ENCODE measurements at places on chromosomes 2 and 18.

DNA sequence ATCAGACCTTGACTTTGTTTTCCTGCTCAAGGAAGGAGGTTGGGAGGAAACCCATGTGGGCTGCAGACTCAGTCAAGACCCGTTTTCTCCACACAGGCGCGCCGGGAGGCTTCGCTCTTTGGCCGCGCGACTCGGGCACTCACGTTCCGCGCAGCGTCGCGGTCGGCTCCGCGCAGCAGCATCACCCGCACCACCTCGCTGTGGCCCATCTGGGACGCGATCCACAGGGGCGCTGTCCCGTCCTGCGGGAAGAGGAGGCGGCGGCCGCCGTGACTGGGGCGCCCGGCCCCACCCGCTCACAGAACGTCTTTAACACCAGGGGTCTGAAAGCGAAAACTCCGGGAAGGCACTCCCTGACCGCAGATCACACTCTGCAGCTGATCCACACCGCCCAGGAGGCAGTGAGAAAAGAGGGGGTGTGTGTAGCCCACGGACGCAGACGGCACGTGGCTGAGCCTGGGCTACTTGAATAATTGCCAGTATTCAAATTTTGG lies 33.1 kb upstream of the NPC1 start:
- peak; percentile 23 for DNase-seq

DNA sequence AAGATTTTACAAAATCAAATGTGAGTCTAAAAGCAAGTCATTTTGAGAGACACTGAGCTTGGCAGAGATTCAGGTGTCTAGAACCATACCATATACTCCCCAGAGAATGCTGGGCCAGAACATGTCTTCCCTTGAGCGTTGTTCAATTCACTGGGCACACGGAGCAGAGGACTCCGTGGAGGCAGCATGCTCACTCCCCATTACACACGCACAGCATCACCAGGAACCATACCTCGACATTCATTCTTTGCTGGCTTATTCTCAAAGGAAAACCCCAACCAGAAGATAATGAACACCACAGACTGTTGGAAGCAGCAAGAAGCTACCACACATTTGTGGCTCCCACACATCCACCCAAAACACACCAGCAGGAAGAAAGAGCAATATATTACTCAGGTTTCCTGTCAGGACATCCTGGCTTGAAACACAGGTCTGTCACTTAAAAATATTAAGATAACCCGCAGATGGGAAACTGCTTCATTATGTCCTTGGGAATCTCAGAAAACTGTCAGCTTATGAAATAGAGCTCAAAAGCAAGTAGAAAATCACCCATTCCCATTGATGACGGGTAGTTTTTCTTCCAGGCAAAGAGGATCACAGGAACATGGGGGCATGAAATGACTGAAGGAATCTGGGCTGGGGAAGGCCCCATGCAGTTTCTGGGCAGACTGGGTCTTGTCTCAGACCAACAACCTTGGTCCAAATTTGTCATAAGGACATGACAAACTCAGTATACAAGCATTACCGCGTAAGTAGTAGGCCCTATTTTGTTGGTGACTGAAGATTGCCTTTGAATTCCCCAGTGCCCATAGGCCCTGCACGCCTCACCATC lies 46.4 kb downstream of the PCBP1 start:
- DNase-seq, result peak; percentile 42

DNA sequence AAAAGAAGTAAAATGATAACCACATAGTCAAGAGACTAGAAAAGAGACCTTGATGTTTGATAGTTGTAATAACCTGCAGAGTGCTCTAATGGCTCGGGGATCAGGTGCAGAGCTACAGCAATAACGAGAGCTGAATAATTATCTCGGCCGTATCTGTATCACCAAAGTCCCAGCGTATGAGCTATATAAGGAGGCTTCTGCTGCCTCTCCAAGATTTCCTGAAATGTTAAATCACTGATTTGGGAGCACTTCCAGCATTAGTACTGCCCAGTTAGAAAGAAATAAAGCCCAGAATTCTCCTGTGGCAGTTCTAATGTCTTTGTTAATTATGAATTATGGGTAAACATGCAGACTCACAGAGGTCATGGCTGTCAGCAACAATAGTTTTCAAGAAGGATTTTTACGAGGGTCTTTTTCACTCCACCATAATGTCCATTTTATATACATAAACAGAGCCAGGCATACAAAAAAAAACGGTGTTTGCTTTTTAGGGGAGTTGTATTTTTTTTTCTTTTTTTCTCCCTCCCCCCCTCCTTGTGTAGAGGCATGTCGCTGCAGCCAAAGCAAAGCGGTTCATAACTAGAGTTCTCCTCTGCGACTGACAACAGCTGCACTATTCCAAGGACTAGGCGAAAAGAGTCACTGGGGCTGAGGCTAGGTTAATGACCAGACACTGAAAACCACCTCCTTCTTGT lies 168.3 kb upstream of the VRK2 start:
- no peak for DNase-seq

- DNase-seq, result no peak
Observed at GRCh38 chr2:95271381-95271971, 2.8 kb upstream of the PROM2 start.

- DNase-seq, result no peak
Observed at GRCh38 chr2:37573451-37574388, 97.7 kb downstream of the CDC42EP3 start.

DNA sequence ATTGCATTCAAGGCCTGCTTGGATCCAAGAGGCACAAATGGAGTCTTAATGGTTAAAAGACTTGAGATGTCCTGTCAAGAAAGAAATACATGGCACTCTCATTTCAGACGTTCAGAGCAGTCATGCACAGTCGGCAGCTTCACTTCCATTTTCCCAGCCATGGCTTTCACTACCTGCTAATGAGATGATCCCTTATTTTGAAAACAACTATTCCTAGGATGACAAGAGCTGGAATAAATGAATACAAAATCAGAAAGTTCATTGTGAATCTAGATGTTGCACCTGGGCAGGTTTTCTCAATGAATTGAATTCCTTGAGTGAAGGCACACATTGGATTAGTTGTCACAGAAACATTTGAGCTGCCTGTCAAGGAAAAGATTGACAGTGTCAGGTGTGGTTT lies 25.7 kb downstream of the ABCG5 start:
- DNase-seq, result no peak

DNA sequence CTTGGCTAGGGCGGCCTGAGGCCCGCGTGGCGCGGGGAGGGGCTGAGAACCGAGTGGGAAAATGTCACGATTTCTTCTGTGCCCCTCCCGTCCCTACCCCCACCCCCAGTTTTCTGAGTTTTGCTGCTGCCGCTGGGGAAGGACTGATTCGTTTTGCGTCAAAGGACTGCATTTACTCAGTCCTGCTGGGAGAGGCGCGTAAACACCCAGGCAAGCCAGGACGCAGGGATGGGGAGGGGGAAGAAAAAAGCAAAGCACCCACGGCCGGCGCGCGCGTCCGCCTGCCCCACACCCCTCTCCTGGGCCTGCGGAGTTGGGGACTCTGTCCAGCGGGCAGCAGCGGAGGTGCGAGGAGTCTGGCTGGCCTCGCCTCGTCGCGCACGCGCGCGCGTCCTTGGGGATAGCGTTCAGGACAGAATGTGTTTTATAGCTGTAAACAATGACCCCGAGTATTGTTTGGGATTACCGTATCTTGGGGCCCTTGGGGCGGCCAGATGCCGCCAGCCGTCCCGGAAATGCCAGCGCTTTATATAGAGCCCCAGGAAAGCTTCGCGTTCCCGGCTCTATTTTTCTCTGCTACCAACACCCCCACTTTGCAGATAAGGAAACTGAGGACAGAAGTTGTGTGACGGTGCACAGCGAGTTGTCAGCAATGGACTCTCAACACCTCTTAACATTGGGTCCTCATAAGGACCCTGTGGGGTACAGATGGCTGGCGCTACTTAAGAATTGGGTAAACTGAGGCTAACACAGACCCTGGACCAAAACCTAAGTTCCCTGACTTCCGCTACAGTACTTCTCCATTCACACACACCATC lies 1.7 kb upstream of the FOSL2 start:
- no peak for DNase-seq

GRCh38 chr2:102250278-102250821 lies 61.0 kb upstream of the IL1RL1 start:
- no peak for DNase-seq

DNA sequence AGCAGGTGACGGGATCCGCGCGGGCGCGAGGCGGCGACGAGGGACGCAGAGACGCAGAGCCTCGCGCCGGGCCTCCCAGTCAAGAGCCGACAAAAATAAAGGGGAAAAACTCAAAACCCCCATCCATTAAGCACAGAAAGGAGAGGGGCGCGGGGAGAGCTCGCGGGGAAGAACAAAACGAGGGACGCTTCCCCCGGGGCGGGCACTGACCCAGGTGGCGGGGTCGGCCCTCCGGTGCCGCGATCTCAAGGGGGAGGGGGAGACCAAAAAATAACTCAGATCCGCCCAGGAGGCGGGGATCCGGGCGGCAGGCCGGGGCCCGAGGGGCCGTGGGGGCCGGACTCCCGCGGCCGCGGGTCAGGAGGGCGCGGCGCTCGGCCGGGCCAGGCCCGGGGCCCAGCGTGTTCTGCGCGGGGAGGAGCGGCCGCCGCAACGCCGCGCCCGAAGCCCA lies 597 bp downstream of the RNF103 start:
- peak; percentile 61 for DNase-seq

DNA sequence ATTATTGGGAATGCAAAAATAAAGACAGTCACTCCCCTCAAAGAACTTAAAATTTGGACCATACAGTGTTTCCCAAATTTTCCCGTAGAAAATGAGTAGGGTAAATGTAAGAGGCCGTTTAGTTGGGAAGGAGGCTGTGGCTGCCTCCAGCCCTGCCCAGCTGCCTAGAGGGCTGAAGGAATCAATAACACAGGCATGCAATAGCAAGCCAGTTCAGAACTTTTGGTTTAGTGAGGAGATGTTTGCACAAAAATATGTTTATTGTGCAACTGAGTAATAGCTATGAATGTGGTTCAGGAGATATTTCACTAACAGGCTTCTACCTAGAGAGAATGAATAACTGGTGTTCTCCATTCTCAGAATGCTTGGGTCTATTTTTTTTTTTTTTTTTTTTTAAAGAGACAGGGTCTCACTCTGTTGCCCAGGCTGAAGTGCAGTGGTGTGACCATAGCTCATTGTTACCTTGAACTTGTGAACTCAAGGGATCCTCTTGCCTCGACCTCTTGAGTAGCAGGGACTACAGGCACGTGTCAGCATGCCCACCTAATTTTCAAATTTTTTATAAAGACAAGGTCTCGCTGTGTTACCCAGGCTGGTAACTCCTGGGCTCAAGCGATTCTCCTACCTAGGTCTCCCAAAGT lies 23.6 kb downstream of the UGP2 start:
- no peak for DNase-seq

DNA sequence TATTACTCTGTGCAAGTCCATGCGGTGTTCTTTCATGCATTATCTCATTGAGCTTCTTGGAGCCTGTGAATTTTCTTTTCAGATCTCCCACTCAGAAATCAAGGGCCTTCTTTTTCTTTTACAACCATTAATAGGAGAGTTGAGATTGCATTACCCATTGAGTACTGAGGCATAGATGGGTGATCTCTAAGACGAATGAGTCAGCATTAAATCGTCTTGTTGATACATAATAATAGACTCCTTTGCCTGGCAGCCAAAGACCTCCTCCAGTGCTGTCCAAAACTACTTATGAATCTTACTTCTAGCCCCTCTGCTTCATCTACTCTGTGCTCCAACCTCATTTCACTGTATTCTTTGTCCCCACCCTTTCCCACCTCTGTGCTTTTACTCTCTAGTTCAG lies 180.5 kb downstream of the AGPS start:
- peak; percentile 20 for DNase-seq

GRCh38 chr18:49051311-49051967 lies 100.7 kb upstream of the SMAD7 start:
- DNase-seq, result no peak

GRCh38 chr2:113390124-113390849 lies 47.2 kb upstream of the ZNG1B start:
- peak; percentile 89 for DNase-seq

DNA sequence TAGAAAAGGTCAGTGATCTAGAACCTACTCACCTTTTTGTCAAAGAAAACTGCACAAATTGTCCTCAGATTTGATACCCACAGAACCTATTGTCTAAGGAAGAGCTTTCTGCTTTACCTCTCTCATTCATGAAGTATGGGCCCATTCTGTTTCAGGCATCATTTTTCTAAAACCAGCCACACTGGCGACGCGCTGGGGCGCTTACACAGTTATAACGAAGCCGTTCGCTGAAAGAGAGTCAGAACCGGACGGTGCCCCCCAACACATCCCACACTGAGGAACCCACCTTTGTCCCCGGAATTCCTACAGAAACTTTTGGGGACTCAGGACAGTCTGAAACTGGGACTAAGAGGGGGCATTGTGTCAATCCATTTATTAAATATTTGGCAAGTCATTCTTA lies 206.3 kb upstream of the HAAO start:
- DNase-seq, result no peak

DNA sequence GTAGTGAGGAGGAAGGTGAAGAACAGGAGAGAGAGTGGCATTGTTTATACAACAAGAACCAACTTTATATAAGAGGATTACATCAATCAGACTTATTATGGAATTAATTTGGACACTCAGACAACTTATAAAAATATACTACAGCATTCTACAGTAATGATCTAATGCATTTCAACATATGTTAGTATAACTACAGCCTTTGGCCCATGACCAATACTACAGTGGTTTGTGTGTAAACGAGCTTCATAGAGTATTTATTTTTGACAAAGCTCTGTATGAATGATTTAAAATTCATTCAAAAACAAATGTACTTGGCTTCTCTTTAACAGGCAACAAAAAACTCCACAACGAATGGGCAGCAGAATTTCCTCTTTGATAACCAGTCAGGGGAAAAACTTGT lies 72.8 kb downstream of the ZNF521 start:
- DNase-seq, result peak; percentile 11

GRCh38 chr2:204108781-204109295 lies 172.3 kb downstream of the ICOS start:
- no peak for DNase-seq

- no peak for DNase-seq
Observed at GRCh38 chr2:22329211-22330154, 1055.5 kb upstream of the KLHL29 start.

DNA sequence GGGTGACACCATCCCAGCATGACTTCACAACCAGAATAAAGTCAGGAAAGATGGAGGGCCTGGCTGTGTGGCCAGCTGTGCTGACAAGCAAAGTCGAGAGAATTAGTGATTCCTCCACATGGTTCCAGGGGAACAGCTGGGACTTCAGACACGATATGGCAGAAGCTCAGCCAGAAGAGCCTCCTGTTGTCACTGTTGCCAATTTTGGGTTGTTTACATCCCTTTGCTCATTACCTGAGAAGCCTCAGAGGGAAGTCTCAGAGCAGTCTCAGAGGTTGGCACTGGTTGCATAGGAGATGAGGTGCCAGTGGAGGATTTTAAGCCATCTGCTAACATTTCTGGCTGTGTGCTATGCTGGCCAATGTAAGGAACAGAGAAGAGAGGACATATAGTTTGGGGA lies 16.0 kb downstream of the LINC00305 start:
- DNase-seq, result no peak

GRCh38 chr2:229417916-229418315 lies 146.8 kb upstream of the PID1 start:
- no peak for DNase-seq

DNA sequence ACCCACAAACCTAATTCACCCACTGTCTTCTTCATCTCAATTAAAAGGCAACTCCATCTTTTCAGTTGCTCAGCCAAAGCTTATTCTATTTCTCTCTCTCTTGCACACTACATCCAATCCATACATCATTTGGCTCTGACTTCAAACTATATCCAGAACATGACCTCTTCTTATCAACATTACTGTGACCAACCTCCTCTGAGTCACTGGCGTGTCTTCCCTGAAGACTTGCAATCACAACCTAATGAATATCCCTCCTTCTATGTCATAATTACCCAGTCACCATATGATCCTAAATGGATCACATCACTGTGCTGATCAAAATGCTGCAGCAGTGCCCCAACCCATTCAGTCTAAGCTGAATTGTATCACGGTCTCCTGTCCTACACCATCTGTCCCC lies 22.6 kb upstream of the SULT1C3 start:
- DNase-seq, result no peak

All from hematopoietic multipotent progenitor cell treated with erythropoietin and hydrocortisone succinate and interleukin-3 and kit ligand, for 6 days (in vitro differentiated cells).